Vagina (tissue), 2 donors: ENCODE measurements at places on chromosomes 1 and 21. TPM values are rescaled to one million over a fixed set of nuclear protein-coding genes. Genes with fewer than 3 reads are reported as not detected.
A peak's percentile ranks its signal among the peaks of the same experiment; 100 is the strongest.

- no peak overlapping the region for H3K27ac ChIP-seq
- no peaks in the 10 kb centered on the region for H3K4me1 ChIP-seq
- no peaks in the 10 kb centered on the region for H3K36me3 ChIP-seq
- no peaks in the 10 kb centered on the region for H3K27me3 ChIP-seq
- no peak overlapping the region for H3K4me3 ChIP-seq
- no peak for DNase-seq
These were observed 101.7 kb downstream of the PATJ start for GRCh38 chr1:61844006-61844405.

DNA sequence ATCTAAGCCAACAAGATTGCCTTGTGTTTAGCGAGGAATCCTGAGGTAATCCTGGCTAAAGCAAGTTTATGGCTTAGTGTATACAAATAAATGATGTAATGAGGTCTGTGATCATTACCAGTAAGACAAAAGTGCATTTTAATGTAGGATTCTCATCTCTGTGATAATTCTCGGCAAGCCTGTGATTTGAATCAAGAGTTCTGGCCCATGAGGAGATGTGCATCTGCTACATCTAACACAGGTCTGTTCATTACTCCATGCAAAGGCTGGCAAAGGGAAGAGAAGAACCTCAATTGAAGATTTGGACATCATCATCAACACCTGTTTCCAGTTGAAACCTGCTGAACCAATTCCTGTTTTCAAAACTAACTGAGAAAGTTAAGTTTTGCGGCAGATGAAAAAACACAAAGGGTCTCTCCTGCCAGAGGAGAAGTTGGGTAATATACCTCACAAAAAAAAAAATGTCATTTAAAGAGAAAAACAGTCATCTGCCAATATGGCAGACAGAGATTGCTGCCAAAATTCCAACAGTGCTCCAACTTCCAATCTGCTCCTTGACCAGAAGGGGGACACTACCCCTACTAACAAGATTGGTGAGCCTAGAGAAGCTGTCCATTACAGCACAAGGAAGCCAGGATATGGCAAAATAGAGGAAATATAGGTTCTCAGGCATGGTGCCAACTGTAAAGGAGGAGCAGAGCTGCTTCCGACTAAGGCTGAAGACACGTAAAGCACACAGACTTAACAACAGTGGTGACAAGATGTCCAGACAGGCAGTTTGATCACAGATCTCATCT is 453.7 kb downstream of the TTLL7 start:
- no peaks in the 10 kb centered on the region for H3K27me3 ChIP-seq
- H3K4me3 ChIP-seq: no peak overlapping the region
- no peaks in the 10 kb centered on the region for H3K4me1 ChIP-seq

DNA sequence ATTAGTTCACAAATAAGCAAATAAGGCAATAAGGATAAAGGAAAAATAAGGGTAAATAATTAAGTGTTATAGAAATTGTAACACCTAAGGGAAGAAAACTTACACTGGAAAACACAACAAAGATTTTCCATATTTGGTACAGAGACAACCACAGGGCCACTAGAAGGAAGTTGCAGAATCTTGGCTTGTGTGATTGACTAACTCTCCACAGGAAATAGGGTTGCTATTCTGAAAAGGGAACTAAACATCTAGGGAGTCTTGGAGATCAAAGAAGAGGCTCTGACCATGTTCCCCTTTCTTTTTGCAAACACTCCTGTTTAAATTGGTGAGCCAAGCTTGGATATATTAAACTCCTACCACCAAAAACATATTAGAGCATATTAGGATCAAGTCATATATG is 59.1 kb downstream of the APCS start:
- no peak overlapping the region for H3K4me3 ChIP-seq
- no peaks in the 10 kb centered on the region for H3K27me3 ChIP-seq
- no peaks in the 10 kb centered on the region for H3K4me1 ChIP-seq
- no peaks in the 10 kb centered on the region for H3K36me3 ChIP-seq

- H3K27me3 ChIP-seq: no peaks in the 10 kb centered on the region
- H3K4me3 ChIP-seq: no peak overlapping the region
- H3K4me1 ChIP-seq: no peaks in the 10 kb centered on the region
- DNase-seq: no peak
These were observed 13.8 kb upstream of the MPZL1 start for GRCh38 chr1:167707942-167708341.

- no peak overlapping the region for H3K27ac ChIP-seq
- no peak overlapping the region for H3K4me3 ChIP-seq
- H3K36me3 ChIP-seq: no peaks in the 10 kb centered on the region
- no peak for DNase-seq
- H3K27me3 ChIP-seq: no peaks in the 10 kb centered on the region
- peaks cover 83% of the 10 kb centered on the region for H3K4me1 ChIP-seq
These were observed 20.5 kb downstream of the ARID4B start for GRCh38 chr1:235307158-235308124.

Gene CATSPERE
- 0.98 TPM for total RNA-seq

Gene SPRR2B
- not detected for total RNA-seq

- no peaks in the 10 kb centered on the region for H3K27me3 ChIP-seq
- no peak overlapping the region for H3K4me3 ChIP-seq
- no peaks in the 10 kb centered on the region for H3K36me3 ChIP-seq
These were observed 147.0 kb downstream of the VAV3 start for GRCh38 chr1:107817935-107818334.

- peaks cover 43% of the 10 kb centered on the region for H3K36me3 ChIP-seq
- no peaks in the 10 kb centered on the region for H3K27me3 ChIP-seq
- no peak for DNase-seq
- H3K4me3 ChIP-seq: no peak overlapping the region
- H3K4me1 ChIP-seq: peaks cover 40% of the 10 kb centered on the region
- H3K27ac ChIP-seq: peak overlapping the region; percentile 98
These were observed 1.5 kb downstream of the DNTTIP2 start for GRCh38 chr1:93877529-93877928.

- no peaks in the 10 kb centered on the region for H3K36me3 ChIP-seq
- H3K27me3 ChIP-seq: no peaks in the 10 kb centered on the region
- peak overlapping the region; percentile 98 for H3K27ac ChIP-seq
- H3K4me1 ChIP-seq: peaks cover 46% of the 10 kb centered on the region
These were observed 1.4 kb downstream of the PPP2R5A start for GRCh38 chr1:212286556-212287131.

Gene BGLAP
- not detected for total RNA-seq

DNA sequence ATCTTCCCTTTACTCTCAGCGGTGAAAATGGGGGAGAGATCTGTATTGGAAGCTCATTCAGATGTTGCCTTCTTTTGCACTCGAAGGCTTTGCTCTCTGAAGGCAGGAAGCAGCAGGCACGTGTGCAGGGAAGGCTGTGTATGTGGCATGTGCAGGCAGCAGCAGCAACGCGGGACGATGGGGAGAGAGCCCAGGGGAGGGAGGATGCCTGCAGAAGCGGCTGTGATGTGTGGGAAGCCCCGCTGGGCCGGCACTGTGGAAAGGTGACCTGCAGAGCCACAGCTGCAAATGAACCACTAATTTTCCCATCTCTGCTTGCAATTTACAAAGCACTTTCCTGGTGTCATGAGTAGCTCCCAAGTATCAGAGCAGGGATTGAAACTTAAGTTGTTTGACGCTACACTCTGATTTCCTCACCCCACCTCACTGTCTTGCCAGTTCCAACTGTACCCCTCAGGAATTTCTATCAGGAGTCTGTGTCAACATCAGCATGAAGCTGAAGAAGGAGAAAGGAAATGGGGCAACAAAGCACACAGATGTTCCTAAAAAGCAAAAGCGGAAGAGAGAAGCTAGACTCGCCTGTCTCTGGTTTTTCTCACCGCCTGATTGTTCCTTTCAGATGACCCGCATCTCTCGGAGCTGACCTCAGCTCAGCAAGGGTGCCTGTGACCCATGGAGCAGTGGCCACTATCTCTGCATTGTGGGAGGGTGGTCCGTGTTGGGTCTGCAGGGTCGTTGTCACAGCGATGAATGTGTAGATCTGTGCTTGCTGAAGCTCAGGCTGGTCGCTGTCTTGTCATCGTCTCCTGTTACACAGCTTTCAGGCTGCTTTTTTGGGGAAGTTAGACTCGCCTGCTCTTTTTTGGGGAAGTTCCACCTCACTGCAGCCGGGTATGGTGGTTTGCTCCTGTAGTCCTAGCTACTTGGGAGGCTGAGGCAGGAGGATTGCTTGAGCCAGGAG is 156.1 kb downstream of the KIF26B start:
- H3K36me3 ChIP-seq: no peaks in the 10 kb centered on the region
- H3K27ac ChIP-seq: no peak overlapping the region

- no peaks in the 10 kb centered on the region for H3K27me3 ChIP-seq
- H3K36me3 ChIP-seq: no peaks in the 10 kb centered on the region
- H3K4me3 ChIP-seq: peak overlapping the region; percentile 95
- H3K4me1 ChIP-seq: peaks cover 49% of the 10 kb centered on the region
These were observed 2.0 kb downstream of the CHTOP start for GRCh38 chr1:153635872-153636271.

GRCh38 chr1:244437086-244437468 is 14.6 kb downstream of the ADSS2 start:
- H3K27ac ChIP-seq: no peak overlapping the region
- no peaks in the 10 kb centered on the region for H3K27me3 ChIP-seq
- no peak overlapping the region for H3K4me3 ChIP-seq
- H3K36me3 ChIP-seq: peaks cover 12% of the 10 kb centered on the region
- DNase-seq: no peak
- H3K4me1 ChIP-seq: peaks cover 30% of the 10 kb centered on the region

DNA sequence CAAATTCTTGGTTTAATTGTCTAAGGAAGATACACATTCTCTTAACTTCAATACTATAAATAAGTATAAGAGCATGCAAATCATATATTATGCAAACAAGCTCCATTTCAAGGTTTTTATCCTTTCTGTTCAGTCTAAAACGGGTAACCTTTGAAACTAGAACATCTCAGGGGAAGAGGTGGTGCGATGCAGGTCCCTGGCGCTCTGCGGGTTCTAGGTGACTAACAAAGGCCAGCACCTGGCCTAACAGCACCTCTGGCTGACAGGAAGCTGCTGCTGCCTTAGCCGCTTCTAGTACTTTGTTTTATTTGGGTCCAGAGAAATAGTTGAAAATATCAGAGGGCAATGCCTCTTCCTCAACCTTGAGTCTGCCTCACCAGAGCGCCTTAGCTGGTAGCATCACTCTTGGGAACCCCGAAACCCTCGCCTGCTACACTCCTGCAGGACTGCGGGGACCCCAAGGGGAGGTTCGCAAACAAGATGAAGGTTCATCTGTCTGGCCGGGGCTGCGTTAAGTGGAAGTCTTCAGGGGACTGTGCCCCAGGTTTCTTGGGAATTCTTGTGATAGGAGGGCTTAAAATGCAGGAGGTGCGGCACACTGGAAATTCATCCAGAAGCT is 45.5 kb downstream of the PRDM15 start:
- H3K27me3 ChIP-seq: no peaks in the 10 kb centered on the region
- H3K4me3 ChIP-seq: no peak overlapping the region
- peaks cover 10% of the 10 kb centered on the region for H3K36me3 ChIP-seq
- no peak for DNase-seq
- H3K27ac ChIP-seq: no peak overlapping the region

DNA sequence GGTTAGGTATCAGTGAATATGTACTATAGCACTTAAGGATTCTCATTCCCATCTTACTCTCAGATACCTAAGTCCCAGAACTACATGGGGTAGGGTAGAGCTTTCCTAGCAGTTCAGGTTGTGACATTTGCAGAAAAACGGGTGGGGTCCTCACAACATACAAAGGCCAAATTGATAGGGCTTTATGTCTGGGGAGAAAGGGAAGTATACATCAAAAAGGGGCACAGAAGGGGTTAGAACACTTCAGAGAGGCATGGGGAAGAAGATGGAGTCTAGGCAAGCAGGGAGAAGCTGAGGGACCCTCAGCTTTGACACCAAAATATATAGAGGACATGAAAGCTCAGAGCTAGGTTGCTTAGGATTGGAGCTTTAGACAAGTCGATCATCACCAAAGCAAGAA is 3.6 kb downstream of the UROD start:
- no peak overlapping the region for H3K4me3 ChIP-seq
- no peaks in the 10 kb centered on the region for H3K27me3 ChIP-seq
- peaks cover 29% of the 10 kb centered on the region for H3K4me1 ChIP-seq
- no peak for DNase-seq

DNA sequence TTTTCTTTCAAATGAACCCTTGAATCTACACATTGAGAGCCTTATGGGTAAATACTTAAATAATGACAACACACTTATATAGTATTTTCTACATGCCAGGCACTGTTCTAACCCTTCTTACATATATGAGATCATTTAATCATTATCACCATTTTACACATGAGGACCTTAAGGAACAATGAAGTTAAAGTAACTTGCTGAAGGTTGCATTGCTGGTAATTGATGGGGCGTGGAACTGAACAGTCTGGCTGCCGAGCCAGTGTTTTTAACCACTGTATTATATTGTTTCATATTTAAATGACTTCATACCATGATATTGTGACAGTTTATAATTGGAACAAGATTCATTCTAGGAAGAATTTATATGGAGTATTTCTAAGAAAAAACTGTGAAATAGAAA is 111.9 kb upstream of the TENT5C start:
- no peaks in the 10 kb centered on the region for H3K4me1 ChIP-seq
- no peaks in the 10 kb centered on the region for H3K27me3 ChIP-seq
- H3K27ac ChIP-seq: no peak overlapping the region
- no peak for DNase-seq

Gene GPR89A
- total RNA-seq: 29.0 TPM

- no peak overlapping the region for H3K4me3 ChIP-seq
- H3K27ac ChIP-seq: no peak overlapping the region
- no peaks in the 10 kb centered on the region for H3K27me3 ChIP-seq
These were observed 6.7 kb downstream of the AADACL3 start for GRCh38 chr1:12722626-12723025.

Gene SYTL1
- total RNA-seq: 56.2 TPM

DNA sequence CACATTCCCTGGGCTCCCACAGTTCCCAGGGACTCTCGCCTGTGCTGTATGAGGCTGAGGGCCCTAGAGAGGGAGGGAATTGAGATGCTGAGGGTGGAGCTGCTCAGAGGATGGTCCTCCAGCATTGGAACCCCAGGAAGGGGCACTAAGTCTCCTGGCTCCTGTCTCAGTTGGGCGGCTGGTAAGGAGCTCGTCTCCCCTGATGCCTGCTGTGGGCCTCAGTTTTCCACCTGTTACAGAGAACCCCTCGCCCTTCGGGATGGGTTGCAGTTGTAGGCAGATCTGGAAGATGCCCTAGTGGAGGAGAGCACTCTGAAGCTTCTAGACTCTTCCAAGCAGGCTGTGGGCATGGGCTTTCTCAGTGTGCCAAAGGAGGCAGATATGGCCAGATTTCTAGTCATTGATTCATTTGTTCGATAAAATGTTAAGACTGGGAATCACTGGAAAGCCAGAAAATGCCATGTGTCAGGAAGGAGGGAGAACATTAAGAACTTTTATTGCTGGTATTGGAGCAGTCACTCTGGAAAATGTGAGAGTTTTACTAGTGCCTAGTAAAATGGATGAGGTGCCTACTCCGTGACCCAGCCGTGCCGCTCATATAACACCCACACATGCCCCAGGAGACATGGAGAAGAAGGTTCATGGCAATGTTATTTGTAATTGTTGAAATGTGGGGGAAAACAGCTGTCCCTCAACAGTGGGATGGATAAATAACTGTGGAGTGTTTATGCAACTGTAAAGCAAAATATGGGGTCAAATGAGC is 828 bp upstream of the MYBPH start:
- no peak for DNase-seq
- no peaks in the 10 kb centered on the region for H3K36me3 ChIP-seq
- no peaks in the 10 kb centered on the region for H3K27me3 ChIP-seq
- no peak overlapping the region for H3K27ac ChIP-seq
- H3K4me3 ChIP-seq: no peak overlapping the region
- H3K4me1 ChIP-seq: peaks cover 28% of the 10 kb centered on the region
